ENCODE measurements at places on chromosomes 3 and 15. TPM values are rescaled to one million over a fixed set of nuclear protein-coding genes. Genes with fewer than 3 reads are reported as not detected.

The OXTR gene
- total RNA-seq = 0.17 TPM

The DCBLD2 gene
- 1.5 TPM for total RNA-seq

The C3orf22 gene
- total RNA-seq = not detected

The SAMMSON gene
- total RNA-seq = not detected

The ETV5 gene
- not detected for total RNA-seq

The PAQR5 gene
- not detected for total RNA-seq

The PARP16 gene
- 14.9 TPM for total RNA-seq

DNA sequence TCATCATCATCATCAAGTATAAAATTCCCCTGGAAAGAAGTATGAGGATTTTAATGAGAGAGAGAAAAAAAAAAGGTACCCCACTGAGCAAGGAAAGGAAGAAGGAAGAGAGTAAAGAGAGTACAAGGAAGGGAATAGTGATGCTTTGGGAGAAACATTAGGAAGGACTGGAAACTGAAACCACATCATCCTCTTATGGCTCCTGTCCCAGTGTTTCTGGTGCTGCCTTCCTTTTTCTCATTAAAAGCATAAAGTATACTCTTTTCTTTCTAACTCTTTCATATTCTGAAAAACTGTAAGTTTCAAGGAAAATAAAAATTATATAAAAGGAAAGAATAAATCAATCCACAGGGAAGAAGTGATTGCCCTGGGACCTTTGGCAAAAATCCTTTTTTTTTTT, 616.4 kb upstream of the CBLB start:
- DNase-seq = no peak

- no peak for DNase-seq
Observed at GRCh38 chr15:59736181-59736580, 47.1 kb upstream of the BNIP2 start.

- DNase-seq = no peak
Observed at GRCh38 chr3:68681766-68682165, 250.6 kb downstream of the TAFA4 start.

DNA sequence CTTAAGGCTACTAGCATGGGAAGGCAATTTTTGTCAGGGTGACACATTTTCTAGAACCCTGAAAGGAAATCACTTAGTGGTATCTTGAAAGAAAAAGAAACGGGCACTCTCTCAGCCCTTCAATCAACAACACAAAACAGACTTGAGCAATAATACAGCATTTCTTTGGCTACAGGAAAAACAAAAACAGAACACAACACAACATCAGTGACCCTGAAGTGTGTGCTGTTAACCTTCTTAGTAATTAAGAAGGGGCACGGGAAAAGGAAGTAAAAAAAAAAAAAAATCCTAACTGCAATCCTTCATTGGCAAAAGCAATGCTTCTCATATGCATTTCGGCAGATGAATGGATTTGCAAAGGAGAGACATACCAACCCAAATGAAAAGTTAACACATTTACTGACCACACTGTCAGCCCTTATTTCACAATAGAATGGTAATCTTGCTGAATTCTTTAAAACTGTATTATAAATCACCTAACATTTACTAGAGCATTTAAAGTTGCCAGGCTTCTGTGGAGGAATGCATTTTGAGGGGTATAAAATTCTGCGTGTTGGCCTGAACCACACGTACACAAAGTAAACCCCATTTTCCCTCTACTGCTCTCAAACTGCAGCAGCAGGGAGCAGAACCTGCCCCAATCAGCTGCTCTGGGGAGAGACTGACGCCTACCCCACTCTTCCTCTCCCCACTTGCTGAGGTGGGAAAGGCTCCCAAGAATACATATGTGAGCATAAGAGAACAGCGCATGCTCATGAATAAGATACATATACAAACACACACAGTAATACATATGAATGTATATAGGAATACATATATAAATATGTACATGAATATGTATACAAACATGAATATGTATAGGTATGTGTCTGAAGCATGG, 198.5 kb downstream of the FOXP1 start:
- peak; percentile 67 for DNase-seq

DNA sequence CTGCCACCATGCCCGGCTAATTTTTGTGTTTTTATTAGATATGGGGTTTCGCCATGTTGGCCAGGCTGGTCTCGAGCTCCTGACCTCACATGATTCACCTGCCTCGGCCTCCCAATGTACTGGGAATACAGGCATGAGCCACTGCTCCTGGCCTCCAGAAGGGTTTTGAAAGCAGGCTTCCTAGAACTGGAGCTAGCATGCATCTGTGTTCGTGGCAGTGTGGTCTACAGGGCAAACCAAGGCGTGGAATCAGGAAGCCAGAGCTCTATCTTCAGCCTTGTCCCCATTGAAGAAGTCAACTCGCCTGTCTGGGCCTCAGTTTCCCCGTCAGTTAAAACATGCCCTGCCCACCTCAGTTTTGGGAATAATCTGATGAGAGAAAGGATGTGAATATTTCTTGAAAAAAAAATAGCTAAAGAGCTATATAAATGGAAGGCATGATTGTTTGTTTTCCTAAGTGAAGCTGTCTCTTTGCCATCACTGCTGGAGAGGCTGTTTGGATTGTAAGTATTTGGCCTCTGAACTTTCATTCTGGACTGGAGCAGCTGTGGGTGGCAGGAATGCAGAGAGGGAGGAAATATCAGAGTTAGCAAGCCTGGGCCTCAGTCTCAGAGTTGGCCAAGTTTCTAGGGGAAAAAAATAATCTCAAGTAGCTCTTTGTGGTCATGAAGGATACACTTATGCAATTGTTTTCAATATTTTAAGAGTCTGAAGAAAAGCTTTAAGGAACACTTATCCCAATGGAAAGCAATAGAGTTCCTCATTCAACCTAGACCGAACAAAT, 36.5 kb upstream of the UACA start:
- no peak for DNase-seq

- DNase-seq = no peak
Observed at GRCh38 chr15:95591886-95592285, 738.6 kb upstream of the NR2F2 start.

DNA sequence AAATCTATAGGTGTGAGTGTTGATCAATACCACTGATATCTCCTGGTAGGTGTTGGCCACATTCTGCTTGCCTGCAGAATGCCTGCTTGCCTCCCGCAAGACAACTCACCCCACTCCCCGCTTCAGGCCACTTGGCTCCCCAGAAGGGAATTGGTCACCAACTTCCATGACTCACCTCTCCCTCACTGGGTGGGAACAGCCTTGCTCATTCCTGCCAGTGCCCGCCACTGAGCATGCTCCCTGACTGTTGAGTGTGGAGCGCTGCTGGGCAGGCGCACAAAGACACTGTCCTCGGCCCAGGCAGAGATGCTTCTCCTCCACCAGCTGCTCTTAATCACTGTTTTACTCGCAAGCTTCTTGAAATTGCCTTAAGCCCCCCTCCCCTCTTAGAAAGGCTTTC, 57.3 kb upstream of the PPP2R3A start:
- no peak for DNase-seq

GRCh38 chr3:164918905-164919304, 159.4 kb downstream of the SI start:
- no peak for DNase-seq

DNA sequence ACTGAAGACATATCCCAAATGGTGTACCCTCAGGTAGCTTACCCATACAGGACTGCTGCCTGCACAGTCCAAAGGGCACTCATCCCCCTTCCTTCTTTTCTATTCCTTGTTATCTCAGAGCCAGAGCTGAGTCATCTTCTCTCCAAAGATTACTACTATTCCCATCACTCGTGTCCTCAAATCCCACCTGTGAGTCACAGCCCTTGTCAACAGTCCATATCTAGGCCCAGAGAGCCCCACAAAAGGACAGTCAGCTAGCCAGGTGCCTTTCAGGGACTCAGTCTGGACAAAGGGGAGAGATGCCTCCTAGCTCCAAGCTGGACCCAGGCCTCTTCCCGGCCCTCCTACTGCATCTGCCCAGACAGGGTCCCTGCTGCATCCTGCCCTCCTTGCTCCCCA, 11.0 kb downstream of the PARP16 start:
- no peak for DNase-seq

DNA sequence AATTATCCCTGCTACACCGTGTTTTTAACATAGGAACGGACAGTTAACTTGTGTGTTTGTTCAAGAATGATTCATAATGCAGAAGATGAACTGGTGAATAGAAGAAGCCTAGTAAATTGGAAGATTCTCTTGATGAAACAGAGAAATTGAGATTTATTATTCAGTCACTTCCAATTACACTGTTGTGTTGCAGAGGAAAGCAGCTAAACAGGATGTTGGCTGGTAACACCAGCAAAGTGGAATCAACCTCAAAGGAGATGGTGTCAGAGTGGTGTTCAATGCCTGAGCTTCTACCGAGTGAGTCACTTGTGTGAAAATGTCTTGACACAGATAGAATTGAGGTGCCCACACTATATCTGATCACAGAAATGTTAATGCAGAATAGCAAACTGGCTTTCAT, 399.6 kb downstream of the LPP start:
- no peak for DNase-seq

DNA sequence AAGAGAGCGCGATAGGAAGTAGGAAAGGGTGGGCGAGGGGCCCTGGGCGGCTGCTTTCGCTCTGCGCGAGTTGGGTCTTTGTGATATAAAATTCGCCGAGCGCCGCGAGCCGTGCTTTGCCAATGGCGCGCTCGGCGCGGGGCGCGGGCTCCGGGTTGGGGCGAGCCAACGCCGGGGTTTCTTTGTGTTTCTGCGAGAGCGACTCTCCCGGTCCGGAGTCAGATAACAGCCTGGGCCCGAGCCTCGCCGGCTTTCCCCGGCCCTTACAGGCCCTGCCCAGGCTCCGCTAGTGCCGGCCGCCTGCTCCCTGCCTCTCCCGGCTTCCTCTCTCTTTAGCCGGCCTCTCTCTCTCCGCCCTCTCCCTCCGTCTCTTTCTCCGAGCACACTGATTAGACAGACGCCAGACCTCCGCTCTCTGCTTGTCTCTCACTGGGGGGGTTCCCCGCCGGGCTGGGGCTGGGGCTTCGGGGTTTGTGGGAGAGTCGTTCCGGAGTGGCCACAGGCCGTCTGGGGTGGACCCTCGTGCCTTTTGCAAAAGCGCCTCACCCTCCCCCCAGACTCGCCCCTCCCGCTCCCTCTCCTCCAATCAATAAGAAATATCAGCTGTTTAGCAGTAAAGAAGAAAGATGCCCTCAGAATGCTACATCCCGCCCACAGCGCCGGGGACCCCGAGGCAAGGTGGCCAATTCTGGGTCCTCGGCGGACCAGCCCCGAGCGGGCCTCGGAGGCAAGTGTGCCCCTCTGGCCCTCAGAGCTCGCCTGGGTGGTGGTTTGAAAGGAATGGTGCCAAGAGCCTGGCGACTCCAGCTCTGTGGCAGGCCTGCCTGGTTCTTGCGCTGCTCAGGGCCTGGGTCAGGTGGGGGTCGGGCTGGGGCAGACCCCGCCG, 2.9 kb downstream of the NR2F2 start:
- no peak for DNase-seq

DNA sequence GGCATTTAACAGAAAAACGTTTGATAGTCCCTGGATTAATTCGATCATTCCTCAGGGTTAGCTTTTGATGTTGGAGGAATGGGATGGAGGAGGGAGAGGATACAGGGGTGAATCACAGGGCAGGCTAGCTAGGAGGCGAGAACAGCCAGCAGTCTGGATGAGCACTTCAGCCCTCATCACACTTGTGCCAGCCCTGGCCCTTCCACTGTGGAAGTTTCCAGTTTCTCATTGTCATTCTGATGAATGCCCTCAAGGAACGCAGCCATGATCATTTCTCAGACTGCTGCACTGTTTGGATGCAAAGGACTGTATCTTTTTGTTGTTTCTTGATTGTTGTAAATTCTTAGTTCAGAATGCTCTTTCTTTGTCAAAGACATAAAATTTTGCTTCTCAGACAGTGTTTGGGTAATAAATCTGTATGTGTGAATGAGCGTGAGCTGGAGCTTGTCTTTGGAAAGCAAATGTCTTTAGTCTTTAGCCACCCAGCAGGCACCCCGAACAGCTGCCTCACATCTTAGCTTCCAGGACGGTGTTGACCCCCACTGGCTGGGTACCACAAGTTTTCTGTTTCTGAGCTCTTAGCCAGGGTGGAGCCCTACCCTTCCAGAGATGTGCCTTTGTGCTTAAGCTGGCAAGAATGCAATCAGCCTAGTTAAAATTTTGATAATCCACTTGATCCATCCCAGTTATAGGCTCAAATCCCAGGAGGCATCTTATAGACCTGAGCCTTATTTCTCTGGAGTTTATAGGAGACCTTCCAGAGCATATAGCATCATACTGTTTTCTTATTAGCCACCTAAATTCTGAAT, 121.1 kb downstream of the PDCD6IP start:
- no peak for DNase-seq

DNA sequence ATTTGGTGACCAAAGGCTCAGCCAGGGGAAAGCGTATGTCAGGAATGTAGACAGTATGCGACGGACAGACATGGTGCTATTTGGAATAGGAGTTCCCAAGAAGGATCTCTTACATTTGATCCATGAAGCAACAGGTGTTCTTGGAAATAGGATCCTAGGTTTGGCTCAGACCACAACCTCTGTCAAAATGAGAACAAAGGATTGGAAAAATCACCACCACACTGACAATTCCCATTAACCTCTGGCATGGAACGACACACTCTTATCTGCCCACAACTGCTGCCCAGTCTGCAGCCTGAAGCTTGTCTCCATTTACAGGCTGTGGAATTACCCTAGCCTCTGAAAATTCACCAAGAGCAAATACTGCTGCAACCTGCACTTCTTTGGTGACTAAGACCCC, 33.6 kb upstream of the LRRN1 start:
- no peak for DNase-seq

DNA sequence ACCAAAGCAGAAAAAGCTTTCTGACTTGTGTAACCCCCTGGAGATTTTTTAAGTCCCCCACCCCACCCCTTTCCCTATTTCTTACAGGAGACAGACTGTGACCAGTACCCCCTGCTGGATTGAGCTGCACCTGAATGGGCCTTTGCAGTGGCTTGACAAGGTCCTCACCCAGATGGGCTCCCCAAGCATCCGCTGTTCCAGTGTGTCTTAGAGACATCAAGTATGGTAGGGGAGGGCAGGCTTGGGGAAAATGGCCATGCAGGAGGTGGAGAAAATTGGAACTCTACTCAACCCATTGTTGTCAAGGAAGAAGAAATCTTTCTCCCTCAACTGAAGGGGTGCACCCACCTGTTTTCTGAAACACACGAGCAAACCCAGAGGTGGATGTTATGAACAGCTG, 64.1 kb downstream of the AAGAB start:
- no peak for DNase-seq
